ENCODE measurements at places on chromosomes 12 and 14.

DNA sequence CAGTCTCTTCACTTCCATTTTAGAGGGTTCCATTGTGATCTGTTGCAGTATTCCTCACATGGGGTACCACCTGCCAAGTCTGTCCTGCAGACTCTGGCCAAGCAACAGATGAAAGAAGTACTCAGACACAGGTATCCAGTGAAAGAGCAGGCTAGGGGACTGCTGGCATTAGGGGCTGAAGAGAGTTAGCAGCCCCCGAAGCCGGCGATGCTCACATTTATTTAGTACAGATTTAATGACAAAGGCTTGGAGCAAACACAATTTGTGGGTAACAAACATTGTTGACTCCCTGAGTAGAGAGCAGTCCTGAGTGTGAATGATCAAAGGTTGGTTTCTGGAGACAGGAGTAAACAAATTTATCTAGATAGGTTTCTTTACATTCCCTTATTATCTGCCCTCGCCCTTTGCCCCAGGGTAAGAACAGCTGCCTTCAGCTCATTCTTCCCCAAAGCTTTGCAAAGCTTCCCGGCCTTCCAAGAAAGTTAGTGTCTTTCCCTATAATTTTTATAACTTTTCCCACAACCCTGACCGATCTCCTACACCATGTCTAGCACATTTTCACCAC, 144.8 kb downstream of the TMEM117 start:
- no peak for DNase-seq

DNA sequence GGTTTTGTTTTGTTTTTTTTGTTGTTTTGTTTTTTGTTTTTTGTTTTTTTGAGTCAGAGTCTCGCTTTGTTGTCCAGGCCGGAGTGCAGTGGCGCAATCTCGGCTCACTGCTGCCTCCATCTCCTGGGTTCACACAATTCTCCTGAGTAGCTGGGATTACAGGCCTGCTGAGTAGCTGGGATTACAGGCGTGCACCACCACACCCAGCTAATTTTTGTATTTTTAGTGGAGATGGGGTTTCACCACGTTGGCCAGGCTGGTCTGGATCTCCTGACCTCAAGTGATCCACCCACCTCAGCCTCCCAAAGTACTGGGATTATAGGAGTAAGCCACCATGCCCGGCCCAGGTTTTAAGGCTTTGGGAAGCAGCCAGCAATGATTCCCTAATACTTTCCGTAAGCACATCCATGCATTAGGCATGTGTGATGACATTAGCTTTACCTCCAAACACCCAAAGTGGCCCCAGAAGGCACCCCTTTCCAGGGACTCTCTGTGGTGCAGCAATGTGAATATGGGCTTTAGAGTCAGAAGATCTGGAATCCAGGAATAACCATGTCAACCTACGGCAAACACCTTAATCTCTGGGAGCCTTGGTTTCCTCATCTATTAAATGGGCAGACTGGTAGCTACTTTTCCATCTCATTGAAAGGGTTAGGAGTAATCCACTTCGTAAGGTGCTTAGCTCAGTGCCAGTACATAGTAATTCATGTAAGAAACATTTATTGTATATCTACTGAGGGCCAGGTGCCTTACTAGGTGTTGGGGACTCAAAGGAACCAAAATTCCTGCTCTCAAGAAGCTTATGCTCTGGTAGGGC, 152.9 kb downstream of the ZFP36L1 start:
- no peak for DNase-seq

DNA sequence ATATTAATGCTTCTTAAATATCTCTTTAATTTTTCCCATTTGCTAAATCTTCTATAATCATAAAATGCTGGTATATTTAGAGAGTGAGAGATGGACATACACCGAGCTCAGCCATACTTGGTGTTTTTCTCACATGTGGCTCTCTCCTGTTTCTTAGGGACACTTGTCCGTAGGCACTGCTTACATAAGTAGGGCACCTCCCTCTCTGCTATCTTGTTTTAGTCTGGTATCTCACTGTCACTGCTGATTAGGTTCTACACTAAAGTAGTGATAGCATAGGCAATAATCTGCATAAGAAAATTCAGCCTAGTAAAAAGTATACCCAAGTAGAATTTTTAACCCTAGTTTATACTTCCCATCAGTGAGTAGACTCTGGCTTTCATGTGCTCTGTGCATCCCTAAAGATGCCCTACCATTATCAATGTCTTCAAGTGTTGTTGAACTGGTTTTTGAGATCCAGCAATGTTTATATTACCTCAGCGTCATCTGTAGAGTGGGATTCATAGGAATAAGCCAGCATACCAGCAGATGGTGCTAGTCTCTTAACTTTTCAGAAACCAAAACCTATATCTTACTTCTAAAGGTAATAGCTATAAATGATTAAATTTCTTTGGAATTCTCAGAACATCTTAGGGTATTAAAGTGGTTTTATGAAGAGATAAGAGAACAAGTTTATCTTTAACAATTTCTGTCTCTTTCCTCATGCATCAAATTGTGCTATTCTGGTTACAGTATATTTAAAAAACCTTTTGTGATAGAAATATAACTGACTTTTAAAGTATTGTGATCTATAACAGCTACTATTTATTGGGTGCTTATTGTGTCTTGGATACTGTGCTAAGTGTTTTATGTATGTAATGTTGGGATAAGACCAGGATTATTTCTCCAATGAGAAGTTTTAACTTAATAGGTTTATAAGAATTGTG, 32.9 kb downstream of the ARID2 start:
- DNase-seq, result no peak

DNA sequence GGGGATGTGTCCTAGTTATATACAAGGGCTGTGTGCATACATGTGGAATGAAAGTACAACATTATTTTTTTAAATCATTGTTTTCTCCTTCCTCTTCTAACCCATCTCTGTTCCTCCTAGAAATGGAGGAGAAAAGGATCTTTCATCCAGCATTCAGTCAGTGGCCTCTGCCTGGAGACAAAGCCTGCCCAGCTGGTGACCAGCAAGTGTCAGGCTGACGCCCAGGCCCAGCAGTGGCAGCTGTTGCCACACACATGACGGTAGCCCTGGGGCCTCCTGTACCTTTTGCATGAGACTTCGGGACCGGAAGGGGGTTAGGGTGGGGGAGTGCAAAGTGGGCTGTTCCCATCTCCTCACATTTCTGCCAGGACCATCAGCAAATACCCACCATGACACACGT, 46.2 kb downstream of the ERH start:
- no peak for DNase-seq

DNA sequence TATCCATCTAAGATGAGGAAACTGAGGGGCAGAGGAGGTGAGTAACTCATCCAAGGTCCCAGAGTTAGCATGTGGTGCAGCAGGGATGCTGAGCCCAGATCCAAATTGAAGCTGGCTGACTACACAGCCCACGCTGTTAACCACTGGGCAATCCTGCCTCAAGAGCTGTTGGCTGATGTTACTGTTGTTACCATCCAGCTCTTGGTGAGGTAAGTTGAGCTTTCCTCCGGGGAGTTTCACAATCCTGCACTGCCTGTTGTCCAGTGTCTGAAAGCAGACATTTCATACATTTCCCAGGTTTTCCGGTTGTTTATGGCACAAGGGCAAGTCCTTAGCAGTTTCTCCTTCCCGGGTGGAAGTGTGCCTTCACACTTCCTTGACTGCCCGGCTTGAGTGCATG, 14.5 kb downstream of the CYP46A1 start:
- no peak for DNase-seq

DNA sequence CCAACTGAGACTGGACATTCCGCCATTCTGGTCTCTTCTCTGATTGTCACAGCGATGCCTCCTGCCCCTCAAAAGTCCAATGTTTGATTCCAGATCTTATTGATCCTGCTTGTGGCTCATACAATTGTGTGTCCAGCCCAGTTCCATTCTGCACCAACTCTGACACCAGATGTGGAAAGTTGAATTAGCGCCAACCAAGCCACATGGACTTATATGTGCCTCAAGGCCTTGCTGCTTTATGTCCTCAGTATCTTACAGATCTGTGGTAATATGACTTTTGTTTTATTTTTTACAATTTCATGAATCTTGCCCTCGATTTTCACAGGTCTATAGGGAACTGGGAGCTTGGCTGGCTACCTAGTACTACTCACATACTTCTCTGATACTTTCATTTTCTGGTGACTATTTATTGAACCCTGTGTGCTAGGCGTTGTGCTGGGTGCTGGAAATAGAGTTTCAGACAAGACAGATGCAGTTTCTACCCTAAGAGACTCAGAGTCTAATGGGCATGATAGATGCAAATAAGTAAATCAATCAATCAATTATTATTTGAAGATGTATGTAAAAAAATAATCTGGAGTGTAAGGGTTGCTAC, 472.0 kb downstream of the TMTC2 start:
- no peak for DNase-seq

GRCh38 chr14:29925736-29926135, 1.9 kb downstream of the PRKD1 start:
- DNase-seq, result no peak

GRCh38 chr12:71128191-71128788, 29.5 kb downstream of the TSPAN8 start:
- no peak for DNase-seq

DNA sequence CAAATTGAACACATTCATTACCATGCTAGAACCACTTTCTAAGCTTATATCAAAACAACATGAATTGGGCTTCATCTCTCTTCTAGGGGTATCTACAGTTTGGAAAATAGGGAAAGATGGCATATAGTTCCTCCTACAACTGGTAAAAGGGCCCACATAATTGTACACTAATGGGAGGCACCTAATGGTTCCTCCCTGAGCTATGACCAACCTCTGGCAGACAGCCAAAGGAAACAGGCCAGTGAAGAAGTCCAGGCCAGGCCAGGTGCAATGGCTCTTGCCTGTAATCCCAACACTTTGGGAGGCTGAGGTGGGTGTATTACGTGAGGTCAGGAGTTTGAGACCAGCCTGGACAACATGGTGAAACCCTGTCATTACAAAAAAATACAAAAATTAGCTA, 23.2 kb upstream of the APOF start:
- no peak for DNase-seq

Data from stimulated activated CD8-positive, alpha-beta memory T cell treated with anti-CD3 and anti-CD28 coated beads, Interleukin-4, amount 100 ng/mL, for 24 hours (primary cell).